ENCODE measurements at places on chromosomes 16 and 17.

DNA sequence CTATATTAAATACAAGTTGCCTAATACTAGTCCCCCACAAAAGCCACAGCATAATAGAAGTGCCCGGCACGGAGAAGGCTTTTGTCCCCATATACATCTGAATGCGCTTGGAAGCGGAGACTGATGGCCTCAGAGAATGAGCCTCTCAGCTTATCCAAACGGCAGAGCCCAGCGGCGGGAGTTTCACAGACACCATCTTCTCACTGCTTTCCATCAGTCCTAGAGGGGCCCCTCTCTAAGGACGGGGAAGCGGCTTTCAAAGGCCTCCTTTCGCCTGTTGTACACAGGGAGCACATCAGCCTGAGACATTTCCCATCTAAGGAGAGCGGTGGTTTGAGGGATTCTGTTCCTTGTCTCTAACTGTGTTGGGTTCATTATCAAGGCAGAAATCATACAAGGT lies 16.9 kb downstream of the NXN start:
- no peak for DNase-seq

- no peak for DNase-seq
Measured at GRCh38 chr17:48530208-48530886, 464 bp downstream of the HOXB1 start.

GRCh38 chr16:63978240-63978639 lies 1143.6 kb downstream of the CDH11 start:
- DNase-seq: no peak

DNA sequence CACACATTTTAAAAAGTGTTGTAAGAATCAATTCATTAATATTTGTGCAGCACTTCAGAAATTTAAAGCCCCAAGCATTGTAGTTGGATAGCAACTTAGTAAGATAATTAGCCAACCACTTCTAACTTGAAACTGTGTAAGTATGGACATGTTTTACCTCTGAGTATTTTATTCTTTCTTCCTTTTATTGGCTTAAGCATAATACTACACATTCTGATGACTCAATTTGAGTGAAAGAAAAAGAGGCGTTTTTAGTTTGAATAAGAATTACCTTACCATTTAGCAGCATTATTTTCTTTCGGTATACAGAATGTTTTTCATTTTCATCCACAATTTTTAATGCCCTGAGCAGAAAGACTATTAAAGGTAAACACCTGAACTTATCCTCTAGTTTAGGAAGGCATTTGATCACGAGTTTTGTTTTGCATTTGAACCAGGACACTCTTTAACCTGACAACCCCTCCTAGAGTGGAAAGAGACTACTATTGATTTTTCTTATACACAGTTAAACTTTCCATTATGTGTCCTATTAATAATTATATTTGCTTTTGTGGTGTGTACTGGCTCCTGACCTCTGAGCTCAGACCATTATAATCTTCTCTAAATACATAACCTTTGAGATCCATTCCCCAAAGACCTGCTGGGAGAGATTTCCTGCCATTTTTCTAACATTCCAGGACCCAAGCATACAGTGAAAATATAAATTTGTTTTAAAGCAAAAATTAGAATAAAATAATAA lies 9.2 kb downstream of the NACA2 start:
- DNase-seq: no peak

DNA sequence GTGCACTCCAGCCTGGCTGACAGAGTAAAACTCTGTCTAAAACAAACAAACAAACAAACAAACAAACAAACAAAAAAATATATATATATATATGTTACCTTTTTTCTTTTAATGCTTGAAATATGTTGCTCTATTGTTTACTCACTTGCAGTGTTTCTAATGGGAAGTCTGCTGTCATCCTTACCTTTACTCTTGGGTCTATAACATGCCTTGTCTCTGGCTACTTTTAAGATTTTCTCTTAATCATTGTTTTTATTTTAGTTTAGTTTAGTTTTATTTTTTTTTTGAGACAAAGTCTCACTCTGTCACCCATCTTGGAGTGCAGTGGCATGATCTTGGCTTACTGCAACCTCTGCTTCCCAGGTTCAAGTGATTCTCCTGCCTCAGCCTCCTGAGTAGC lies 16.1 kb upstream of the TNRC6A start:
- DNase-seq: no peak

DNA sequence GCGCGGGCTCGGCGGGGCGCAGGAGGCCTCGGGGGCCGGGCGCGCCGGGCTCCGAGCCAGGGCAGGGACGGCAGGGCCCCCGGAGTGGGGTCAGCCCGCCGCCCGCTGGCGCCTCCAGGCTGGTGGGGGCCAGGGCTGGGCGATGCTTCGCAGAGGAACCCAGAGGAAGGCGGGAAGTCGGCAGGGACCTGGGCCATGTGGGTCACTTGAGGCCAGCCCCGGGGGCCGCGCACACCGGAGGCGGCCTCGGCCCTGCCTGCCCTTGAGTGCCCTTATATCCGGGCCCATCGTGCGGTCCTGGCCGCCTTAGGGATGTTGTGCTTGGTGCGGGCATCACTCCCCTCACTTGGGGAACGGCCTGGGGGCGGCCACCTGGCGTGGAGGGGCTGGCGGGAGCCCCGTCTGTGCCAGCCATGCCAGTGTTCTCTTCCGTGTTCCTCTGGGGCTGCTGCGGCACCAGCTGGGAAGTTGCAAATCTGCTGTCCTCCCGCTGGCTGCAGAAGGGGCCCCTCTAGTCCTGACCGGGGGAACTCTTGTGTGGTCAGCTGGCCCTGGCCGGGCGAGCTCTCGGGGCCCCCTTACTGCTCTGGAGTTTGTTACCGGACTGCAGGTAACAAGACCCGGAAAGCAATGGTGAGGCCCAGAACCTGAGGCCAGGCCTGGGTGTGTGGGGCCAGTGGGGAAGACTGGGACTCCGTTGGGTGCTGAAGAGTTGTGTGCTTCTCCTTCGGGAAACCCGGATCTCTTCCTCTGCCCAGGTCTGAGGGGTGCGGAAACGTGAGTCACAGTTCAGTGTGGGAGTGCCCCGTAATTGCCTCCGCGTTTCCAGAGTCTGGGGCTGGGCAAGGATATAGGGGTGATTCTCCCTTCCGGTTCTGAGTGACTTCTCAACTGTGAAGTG lies 849 bp downstream of the CAPN15 start:
- peak; percentile 66 for DNase-seq

DNA sequence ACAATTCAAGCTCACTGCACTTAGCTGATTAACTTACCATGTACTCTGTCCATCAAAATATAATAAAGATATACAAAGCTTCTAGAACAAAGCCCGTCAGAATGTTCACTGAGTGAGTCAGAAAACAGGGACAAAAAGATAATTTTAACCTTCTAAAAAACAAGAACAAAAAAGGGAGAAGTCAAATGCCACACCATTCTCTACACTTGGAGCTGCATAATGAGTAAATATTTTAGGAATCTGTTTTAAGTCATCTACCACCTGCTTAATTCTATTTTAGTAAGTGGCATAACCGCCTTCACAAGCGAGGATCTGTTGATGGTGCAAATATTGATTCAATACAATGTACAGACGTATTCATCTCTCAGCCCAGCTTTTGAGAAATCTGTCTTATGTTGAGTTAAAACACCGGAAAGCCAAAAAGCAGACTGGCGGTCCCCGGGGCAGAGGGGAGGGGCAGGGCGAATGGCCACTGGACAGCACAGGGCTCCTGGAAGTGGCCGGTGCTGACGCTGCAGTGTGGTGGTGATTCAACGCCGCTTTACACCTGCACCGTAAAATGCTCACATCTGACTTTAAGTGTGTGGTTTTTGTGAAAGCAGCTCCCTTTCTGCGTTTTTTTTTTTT lies 20.1 kb downstream of the RAB40B start:
- no peak for DNase-seq

GRCh38 chr16:50844840-50845239 lies 103.0 kb downstream of the CYLD start:
- DNase-seq: no peak

DNA sequence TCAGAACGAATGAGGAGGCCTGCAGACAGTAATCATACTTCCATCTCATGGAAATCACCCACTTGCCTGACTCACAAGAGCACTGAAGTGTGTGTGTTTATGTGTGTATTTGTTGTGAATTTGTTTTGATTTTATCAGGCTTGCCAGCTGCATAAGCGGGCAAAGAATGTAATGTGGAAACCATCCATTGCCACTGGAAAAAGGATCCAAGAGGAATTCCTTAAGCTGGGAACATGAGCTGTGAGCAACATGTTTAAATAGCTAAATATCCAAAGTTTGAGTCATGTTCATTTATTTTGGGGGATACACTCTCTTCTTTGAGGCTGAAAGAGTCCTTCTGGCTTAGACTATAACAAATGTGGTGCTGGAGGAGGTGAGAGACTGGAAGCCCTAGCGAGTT lies 198.4 kb upstream of the TBX2 start:
- DNase-seq: peak; percentile 90

- DNase-seq: no peak
Measured at GRCh38 chr17:42750739-42751344, 6.0 kb upstream of the EZH1 start.

DNA sequence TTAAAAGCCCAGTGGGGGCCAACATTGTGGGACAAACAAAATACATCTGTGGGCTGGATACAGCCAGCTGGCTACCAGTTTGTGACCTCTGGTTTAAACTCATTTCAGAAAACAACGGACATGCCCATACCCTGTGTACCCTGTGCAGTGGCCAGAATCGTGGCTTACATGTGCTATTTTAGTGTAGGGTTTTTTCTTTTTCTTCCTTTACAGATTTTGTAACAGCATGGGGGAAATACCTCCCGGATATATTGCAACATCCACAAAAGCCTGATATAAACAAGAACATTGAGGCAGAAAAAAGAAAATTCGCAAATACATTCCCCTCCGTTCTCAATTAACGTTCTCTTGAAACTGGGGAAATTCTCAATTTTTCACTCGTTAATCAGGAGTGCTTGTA lies 7.3 kb downstream of the HS3ST4 start:
- DNase-seq: no peak

DNA sequence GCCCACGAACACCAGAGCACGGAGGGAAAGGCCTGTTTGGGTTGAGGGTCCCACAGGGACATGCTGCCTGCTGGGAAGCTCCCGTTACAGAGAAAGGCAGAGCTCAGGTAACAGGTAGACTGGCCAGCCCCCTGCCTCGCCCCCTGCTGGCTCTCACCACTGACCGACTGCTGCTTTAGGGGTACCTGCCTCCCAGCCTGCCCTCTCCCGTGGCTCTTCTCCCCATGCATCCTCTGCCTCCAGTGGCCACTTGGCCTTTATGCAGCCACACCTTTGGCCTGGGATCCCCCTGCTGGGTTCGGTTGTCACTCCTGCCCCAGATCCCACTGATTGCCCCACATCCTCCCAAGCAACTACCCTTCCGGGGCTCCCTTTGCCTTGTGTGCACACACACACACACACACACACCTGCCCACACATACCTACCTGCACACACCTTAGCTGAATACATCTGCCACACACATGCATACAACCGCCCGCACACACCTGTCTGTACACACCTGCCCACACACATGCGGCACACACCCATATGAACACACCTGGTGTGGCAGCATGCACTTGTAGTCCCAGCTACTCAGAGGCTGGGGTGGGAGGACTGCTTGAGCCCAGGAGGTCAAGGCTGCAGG lies 7.1 kb downstream of the MCRIP1 start:
- DNase-seq: no peak

- DNase-seq: peak; percentile 38
Measured at GRCh38 chr17:42744283-42744805, 496 bp downstream of the EZH1 start.

GRCh38 chr16:83051451-83051850 lies 424.7 kb downstream of the CDH13 start:
- DNase-seq: no peak

GRCh38 chr17:52419229-52419641 lies 260.7 kb upstream of the CA10 start:
- no peak for DNase-seq

GRCh38 chr16:56866955-56867830 lies 2.2 kb downstream of the SLC12A3 start:
- DNase-seq: peak; percentile 86

GRCh38 chr16:74169066-74169465 lies 127.5 kb upstream of the PSMD7 start:
- no peak for DNase-seq

DNA sequence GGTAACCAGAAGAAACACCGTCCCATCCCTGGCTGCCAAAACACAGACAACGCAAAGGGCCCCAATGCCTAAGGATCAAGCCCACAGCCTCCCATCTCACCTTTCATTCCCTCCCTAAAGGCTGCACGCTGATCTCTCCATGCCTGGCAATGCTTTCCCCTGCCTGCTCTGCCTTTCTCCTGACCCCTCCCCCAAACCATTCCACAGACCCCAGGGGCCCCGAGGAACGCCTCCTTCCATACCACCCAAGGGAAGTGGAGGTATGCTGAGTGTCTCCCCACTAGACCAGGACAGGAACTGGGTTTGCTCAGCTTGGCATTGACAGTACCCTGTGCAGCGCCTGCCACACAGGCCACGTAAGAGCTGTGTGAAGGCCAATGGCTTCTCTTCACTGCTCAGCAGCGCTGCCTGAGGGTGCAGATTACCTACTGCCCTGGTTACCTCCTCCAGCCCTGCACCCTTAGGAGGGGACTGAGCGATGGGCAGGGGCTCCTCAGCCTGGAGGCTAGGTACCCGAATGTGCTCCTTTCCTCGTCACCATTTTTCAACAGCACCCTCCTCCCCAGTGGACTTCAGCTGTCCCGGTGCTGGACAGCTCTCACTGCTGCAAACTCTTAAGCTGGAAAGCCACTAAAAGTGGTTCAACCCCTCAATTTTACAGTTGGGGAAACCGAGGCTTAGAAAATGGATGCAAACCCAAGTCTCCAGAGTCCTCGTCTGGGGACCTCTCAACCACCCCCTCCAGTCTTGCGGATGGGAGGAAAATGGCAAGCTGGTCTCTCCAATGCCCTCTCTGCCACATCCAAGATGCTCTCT lies 45.0 kb downstream of the SRCIN1 start:
- DNase-seq: peak; percentile 51

GRCh38 chr16:57775661-57776469 lies 26.4 kb downstream of the KIFC3 start:
- no peak for DNase-seq

GRCh38 chr17:50588391-50589049 lies 28.0 kb downstream of the CACNA1G start:
- DNase-seq: no peak

GRCh38 chr17:1473841-1474240 lies 17.8 kb upstream of the CRK start:
- DNase-seq: no peak

DNA sequence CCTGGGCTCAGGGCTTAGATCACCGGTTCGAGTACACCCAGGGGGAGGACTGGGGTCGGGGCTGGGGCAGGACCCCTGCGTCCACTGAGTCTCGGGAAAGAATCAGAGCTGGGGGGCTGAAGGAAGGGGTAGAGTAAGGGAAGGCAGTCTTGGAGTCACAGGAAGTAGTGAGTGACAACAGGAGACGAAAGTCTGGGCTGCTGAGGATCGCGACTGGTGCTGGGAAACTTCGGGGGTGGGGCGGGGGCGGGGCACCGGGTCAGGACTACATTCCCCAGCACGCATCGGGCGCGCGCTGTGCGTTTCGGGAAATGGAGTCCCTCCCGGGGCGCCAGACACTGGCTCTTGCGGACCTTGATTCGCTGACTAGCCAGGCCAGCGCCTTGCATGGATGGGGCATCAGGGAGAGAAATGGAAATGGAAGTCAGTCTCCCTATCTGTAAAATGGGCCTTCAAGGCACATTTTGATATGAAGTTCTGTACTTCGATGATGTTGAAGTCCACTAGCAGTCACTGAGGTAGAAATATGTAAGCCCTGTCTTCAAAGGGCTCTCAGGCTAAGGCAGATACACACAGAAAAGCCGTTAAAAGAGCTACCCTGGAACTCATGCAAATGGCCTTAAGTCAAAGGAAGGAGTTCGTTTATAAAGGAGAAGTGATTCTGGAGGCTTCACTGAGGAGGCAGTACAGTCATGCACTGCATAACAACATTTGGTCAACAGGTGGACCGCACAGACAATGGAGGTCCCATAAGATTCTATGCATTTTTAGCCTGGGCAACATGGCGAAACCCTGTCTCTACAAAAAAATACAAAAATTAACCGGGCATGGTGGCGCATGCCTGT lies 697 bp downstream of the CTF1 start:
- DNase-seq: peak; percentile 83
